ENCODE measurements at places on chromosomes 11 and 22.

GRCh38 chr11:46143049-46143806, 22.0 kb upstream of the PHF21A start:
- DNase-seq = no peak

DNA sequence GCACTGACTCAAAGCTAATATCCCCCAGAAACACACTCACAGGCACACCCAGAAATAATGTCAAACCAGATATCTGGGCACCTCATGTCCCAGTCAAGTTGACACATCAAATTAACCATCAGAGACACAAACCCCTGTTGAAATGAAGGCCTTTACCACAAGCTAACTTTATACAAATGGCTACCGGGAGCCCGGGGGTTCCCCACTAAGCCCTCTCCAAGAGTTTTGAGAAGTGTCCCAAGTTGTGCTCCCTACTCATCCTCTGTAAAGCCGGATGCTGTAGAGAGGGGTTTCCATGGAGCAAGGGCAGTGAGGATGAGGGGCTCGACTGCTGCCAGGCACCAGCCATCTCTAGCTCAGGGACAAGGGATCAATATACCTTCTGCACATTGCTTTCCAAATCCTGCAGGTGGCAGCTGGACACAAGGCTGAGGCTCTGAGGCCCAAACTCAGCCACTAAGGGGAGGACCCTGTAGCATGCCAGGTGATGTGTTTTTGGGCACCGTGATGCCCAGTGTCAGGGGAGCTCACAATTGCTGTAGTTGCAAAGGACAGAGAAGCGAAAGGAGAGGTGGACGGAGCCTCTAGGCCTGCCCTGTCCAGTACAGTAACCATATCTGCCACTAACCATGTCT, 145.7 kb downstream of the TTC17 start:
- no peak for DNase-seq

DNA sequence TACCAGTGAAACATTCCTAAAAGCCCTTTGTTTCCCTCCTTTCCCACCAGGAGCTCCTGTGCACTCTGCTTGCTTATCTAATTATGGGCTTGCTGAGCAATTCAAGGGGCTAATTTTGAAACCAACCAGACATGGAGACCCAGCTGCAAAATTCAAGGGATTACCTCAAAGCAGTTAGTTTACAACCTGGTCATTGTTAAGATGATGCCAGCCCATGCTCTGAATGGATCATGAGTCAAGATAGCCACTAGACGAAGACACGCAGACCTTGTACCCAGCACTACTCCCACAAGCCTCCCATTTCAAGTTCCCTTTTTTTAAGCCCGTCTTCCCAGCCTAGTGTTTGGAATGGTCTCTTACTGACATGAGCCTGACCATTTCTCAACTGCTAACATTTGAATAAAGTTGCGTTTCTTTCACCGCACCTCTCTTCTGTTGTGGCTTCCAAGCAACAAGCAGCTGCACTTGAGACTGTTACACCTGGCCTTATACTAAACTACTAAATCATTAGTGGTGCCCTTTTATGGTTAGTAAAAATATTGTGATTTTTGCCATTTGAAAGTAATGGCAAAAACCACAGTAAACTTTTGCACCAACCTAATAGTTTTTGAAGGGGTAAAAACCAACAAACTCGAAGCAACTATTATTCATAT, 315.3 kb upstream of the LUZP2 start:
- no peak for DNase-seq

GRCh38 chr11:45921561-45922424, 663 bp upstream of the LARGE2 start:
- DNase-seq = peak; percentile 69

DNA sequence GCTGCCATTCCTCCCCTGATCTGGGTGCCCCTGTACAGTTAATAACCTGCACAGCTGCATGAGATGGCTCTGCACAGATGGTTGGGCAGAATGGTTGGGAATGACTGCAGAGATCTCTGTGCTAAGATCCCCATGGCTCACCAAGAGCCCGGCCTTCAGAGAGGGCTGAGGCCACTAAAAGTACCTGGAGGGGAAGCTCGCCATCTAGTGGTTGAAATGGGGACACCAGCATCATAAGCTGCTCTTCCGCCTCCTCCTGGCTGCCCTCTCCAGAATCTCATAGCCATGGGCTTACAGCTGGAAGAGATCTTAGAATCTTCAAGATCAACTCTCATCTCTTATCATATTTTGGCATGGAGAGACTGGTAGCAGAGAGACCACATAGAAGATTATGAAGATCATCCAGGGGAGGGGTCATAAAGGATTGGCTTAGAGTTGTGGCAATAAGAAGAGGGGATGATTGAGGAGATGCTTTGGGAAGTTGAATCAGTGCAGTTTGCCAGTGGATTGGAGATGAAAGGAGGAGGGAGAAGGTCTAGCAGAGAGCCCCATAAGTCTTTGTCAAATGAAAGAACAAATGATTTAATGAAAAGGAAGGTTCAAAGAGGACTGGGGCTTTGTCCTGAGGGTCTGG, 22.0 kb upstream of the TLCD5 start:
- DNase-seq = peak; percentile 71

Measured in left lobe of liver (tissue), 2 donors.